ENCODE measurements at places on chromosomes 4 and X.

DNA sequence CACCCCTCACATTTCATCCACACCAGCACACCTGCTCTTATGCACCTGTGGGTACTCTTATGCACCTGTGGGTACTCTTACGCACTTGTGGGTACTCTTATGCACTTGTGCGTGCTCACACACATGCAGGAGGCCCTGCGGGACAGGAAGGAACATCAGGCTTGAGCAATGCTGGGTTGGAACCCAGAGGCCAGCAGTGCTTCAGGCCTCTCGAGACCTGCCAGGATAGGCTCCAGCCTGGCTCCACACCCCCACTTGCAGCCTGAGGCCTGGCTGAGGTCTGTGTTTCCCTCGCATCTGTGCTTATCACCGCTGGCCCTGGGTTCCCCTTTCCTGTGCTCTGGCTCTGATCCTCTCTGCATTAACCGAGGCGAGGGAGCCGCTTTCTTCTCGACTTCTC lies 34.7 kb downstream of the SORCS2 start:
- no peak for DNase-seq

- DNase-seq, result no peak
These were observed 36.0 kb upstream of the MXD4 start for GRCh38 chr4:2297606-2298531.

GRCh38 chr4:188452097-188452496 lies 312.9 kb downstream of the TRIML1 start:
- DNase-seq, result no peak

DNA sequence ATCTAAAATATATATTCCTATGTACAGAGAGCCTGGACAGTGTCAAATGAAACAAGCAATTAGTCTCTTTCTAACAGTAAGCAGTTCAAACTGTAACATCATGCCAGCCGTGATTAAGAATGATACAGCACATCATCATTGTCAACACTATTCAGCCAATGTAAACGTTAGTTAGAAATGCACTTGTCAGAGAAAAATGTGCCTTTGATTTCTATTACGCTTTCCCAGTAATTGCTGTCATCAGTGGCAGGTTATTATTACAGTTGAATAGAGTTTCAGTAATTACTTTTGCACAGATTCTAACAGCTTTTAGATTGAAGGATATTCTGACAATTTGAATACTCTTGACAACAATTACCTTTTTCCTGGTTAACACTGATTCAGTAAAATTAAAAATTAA lies 1007.1 kb downstream of the SH3BGRL start:
- no peak for DNase-seq
